ENCODE measurements at places on chromosomes 3 and 15. TPM values are rescaled to one million over a fixed set of nuclear protein-coding genes. Genes with fewer than 3 reads are reported as not detected.

DNA sequence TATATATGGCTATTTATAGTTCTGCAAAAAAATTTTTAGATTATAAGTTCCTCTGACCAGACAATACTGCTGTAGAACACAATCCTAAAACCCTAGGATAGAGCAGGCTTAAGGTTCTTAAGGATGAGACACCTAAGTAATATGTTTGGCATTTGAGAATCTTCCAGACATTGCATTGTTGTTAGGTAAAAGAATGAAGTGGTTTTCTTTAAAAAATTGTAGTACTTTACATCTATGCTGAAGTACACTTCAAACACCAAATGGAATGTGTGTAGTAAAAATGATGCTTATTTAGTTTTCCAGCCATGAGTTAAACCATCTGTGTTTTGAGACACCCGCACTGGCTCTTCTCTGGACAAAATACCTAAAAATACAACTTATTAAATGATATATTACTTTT is 857.7 kb downstream of the OTOL1 start:
- DNase-seq = no peak

DNA sequence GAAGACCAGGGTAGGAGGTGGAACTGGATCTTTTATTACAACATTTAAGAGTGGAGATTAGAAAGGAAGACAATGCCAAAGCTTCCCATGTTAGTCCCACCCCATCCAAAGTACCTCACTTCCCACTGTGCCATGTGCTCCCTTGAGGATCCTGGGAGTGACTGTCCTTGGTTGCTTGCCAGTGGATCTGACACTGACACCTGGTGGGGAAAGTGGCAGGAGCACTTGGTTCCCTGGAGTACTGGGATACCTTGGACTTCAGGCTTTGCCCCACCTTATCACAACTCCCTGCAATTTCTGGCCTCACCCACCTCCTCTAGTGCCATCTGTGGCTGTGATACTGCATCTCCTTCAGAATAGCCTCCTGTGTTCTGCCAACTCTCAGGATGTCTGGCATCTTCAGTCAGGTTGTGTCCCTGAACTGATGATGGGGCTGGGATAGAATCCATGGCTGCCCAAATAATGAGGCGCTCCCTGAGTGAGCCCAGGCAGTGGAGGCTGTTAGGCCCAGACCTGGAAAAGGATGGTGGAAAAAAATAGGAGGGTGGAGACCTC is 1.3 kb downstream of the ELL3 start:
- no peak for DNase-seq

- peak; percentile 53 for DNase-seq
Measured at GRCh38 chr3:117045143-117045542, 335.6 kb downstream of the TUSC7 start.

DNA sequence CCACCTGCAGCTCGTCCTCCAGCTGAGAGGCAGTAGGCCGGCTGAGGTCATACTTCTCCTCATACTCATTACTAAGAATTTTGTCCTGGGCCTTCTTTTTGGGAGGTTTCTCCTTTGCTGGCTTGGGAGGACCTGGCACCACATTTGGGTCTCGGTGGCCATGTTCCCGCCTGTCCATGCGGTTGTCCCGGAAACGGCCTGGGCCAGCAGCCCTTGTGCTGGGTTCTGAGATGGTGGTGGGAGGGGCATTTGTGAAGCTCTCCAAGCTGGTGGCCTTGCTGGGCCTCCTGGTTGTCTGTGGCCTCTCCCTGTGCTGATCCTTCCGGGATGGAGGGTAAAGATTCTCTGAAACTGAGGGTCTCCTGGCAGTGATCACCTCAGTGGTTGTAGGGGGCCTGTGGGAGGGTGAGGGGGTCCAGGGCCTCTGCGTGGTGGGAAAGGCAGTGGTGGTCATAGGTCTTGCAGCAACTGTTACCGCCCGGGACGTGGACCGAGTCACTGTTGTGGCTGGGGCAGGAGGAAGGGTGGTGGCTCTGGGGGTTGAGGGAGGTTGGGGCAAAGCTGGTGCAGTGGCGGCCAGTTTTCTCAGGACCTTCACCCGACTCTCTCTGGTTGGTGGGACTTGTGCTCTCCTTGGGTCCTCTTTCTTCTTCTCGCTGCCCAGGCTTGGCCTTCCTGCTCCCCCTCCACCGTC is 2.5 kb downstream of the CCDC80 start:
- peak; percentile 73 for DNase-seq

DNA sequence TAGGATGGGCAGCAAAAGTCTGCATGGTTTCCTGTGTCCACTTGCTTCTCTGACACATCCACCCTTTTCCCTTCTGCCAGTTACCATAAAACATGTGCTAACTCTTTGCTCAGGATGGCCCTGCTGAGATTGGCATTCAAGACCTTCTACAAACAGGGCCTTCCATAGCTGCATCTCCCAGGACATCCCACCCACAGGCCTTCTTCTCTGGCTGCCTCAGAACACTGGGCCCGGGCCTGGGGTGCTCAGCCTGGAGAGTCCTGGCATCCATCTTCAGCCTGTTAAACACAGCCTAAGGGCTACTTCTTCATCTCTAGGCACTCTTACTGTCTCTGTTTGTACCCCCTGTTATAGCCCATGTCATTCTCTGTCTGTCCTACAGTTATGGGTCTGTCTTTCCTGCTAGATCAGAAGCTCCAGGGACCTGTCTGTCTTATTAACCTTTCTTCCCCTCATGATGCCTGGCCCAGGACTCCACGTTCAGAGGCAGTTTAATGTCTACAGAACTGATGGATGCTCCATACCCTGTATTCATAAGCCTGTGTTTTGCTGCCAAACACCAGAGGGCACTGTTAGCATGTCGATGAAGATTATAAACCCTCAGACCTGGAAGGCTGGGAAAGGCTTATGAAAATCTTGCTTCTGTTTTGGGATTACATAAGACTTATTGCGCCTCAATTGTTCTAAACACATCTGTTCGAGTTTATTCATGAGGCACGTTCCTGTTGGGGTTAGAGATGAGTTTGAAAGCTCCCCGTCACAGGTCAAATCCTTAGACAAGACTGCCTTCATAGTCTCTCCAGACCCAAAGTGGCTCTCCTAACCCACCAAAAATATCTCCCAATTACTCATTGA is 16.5 kb downstream of the SEMA3G start:
- DNase-seq = no peak

DNA sequence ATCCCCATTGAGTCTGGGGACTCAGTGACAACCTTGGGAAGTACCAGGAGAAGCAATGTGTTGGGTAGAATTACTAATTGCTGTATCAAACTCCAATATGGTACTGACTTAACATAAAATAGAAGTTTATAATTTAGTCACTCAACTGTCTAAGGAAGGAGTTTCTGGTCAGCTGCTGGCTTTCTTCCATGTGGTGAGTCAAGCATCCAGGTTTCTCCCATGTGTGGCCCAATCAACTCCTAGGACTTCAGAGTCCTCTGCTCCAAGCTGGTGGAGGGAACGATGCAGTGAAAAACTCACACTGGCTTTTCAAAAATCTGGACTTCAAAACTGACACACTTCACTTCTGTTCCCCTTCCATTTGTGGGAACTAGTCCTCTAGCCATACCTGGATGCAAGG is 25.2 kb downstream of the WNT5A start:
- DNase-seq = no peak

DNA sequence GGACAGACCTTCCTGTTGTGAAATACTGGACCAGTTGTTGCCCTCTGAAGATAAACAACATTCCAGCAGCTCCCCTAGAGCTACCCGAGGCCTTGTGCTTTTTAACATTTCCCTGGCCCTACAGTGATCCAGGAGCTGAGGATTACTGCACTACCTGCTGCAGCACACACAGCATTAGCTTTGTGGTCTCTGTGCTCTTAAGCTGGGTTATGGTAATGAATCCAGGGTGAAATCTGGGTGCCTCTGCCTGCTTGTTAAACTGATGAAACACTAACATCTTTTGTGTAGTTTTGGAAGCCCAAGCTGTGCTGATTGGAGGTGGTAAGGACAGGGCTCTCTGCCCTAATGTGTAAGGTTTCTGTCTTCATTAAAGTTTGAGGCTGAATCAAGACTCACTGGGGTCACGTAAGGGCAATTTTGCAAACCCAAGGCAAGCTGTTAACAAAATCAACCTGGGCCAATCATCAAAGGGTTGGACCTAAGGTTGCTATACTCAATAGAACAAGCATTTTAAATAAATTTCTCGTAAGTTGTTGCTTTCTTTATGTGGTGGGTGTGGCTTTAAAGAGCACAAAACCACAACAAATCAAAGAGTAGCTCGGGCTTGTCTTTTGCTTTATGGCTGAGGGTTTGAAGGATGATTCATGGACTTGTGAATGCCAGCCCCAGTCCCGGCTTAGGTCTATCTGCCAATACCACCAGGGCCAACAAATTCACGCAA is 183.9 kb downstream of the TPRG1 start:
- no peak for DNase-seq

DNA sequence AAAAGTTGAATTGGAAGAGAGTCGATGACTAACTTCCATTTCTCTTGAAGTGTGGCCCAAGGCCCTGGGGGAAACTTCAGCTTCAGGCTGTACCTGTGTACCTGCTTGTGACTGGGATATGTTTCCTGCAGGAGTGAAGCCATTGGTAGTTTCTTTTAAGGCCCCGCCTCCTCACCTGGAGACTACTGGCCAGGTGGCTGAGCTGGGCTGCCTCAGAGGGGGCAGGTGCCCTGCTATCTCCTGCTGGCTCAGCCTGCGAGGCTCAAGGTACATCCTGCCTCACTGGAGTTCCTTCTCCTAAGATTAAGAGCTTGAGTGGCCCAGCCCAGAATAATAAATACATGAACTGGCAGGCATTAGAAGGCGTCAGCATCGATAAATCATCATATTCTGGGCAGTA is 121.6 kb upstream of the ROPN1 start:
- DNase-seq = no peak

DNA sequence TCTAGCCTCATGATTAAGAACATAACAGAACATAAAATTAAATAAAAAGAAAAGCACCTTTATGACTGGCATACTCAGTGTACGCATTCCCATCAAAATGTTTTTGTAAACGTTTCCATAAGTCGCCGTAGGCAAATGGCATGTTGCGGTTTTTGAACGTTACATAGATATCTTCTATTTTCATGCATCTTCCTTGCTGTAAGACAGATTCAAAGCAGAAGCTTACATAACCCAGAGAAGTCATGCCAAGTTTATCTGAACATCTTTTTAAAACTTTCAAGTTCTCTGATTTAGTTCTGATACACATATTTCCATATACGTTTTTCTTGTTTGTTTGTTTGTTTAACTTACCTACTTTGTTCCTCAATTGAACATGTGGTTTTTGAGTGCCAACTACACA is 388.6 kb downstream of the GABRG3 start:
- DNase-seq = no peak

DNA sequence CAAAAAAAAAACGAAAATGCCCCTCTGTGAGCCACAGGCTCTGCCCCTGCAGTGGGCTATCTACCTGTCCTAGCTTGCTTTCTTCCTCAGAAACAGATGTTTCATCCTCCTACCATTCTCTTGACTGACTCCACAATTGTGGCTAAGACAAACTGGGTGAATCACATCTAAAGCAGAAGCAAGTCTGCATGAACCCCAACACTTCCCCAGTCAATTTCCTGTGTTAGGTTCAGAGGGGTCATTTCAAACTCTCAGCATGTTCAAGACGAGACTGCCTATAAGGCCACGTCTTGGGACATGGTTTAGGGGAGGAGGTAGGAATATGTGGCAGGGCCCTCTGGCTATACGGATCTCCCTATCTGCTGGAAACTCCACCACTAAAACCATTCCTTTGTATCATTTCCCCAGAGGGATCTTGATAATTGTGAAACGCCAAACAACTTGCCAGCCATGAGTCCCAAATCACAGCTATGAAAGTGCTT is 28.6 kb upstream of the ANKDD1A start:
- no peak for DNase-seq

DNA sequence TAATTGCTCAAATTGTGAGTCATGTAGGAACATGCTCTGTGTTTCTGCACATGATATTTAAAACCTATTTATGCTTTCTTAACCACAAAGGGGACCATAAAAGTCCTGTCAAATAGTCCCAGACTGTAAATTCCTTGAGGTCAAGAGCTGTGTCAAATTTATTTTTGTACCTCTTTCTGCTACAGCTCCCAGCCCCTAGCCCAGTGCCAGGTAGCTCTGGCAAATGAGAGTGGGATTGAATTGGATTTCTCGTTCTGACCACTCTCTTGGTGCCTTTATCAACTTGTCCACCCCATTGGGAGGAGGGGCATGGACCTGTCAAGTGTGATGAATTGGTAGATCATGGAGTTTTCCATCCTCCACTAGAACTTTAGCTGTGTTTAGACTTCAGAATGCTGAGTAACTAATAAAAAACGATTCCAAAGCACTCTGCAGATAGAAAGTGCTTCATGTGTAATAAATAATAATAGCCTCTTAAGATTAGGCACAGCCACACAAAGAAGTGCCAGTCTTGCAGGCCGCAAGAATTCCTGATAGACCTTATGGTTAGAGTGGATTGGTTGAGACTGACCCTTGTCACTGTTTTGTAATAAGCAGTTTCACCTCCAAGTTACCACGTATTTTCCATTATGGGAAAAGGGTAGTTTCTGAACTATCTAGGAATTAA is 120.4 kb downstream of the LPP start:
- no peak for DNase-seq

DNA sequence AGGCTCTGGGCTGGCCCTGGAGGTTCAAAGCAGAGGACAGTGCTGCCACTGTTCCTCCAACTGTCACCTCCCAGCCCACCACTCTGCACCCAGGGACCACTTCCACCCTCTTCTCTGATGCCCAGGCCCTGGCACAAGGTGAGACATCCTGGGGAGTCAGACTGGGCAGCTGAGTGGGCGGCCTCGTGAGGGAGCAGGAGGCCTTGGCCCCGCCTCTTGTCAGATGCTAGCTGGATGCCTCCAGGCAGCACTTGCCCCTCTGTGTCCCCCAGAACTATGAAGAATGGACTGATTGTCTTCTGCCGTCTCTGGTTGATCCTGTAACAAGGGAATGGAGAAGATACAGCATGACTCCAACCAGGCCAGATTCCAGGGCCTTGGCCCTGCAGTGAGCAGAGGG is 191.0 kb upstream of the LINGO1 start:
- DNase-seq = peak; percentile 20

GRCh38 chr15:68693071-68693470 is 114.3 kb downstream of the CORO2B start:
- DNase-seq = no peak

DNA sequence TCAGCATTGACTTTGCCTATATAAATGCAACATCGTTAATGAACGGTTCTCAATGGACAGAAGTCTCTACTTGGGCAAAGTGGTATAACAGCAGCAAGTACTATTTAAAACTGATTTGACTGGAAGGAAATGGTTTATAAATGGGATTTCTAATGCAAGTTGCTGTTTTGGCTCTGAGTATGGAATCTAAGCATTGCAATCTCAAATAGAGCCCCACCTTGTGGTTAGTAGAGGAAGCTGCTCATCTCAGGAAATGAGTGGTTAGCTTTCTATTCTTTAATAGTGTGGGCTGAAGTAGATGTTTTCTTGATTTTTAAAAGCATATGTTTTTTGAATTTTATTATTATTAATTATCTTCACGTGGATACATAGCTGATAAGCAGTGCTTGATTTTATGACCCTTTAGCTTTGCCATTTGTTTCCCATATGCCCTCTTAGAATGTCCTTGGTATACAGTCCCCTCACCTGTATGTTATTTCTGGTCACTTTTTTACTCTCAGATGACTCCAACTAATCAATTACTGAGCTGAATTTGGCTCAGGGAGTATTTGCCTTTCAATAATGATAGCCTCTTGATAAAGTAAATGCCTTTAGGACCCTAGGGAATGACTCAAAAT is 67.1 kb downstream of the OXSM start:
- DNase-seq = no peak

Gene GABRR3
- total RNA-seq = not detected

Gene DPH3
- 18.1 TPM for total RNA-seq

Gene GALNT15
- 7.2 TPM for total RNA-seq

Gene BSN
- 0.27 TPM for total RNA-seq

Gene SKOR1
- 0.11 TPM for total RNA-seq

Gene EOMES
- total RNA-seq = 0.08 TPM

All from Right ventricle myocardium superior (tissue), 1 donor.